ENCODE measurements at places on chromosomes 16 and 17.

DNA sequence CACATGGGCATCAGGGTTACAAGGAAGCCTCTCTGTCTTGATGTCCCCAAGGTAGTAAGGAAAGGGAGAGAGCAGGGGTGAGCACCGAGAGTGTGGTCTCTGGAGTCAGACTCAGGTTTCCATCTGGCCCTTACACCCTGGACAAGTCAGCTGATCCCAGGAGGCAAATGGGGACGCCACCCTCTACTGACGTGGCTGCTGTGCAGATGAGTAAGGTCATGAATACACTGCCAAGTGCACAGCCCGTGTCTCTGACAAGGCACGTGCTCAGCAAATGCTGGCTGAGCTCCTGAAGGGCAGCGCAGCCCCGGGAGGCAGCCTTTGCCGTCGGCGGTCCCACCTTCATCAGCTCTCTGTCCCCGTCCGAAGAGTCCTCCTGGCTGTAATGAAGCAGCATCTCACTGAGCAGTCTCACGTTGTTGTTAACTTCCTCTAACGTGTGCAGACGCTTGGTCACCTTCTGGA lies 19.4 kb downstream of the GGA3 start:
- DNase-seq = no peak

DNA sequence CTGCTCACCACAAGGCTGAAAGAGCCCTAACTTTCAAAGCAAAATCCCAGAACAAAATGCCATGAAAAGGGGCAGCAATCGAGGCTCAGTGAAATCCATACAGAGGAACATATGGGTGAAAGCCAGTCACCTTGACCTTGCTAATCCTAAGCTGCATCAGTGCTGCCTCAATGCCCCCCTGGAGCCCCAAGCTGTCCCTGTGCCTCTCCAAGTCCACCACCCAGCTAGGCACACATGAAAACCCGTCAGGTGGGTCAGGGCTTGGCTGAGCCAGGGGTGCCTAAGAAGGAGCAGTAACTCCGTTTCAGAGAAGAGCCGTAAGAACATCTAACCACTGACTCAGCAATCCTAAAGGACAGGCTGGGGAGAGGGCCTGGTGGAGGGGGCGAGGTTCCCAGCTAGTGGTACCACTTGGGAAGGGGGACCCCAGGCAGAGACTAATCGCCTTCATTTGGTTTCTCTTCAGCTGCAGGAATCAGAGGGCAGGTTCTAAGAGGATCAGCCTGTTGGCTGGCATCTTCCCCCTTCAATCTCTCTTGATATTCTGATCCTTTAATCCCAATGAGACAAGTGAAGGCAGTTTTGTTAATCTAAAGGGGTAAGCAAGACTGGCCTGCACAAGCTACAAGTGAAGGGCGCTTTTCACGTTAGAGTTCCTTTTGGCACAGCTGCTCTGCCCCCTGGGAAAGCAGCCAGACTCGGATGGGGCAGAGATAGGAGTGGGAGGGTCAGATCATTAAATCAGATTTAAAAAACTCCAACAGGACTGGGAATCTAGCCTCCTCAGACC lies 7.6 kb downstream of the PITPNA start:
- no peak for DNase-seq

DNA sequence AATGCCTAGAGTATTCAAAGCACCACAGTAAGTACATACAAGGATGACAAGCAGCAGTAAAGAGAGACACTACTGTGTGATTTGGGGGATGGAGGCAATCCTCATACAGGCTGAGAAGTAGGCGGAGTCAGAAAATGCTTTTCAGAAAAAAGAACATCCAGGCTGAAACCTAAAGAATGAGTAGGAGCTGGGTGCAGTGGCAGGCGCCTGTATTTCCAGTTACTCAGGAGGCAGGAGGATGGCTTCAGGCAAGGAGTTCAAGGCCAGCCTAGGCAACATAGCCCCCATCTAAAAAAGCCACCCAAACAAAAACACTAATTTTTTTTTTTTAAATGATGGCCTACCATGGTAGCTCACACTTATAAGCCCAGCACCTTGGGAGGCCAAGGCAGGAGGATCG lies 10.3 kb downstream of the KANSL1 start:
- no peak for DNase-seq

- no peak for DNase-seq
These were observed 72.6 kb upstream of the CDH5 start for GRCh38 chr16:66293932-66294331.

DNA sequence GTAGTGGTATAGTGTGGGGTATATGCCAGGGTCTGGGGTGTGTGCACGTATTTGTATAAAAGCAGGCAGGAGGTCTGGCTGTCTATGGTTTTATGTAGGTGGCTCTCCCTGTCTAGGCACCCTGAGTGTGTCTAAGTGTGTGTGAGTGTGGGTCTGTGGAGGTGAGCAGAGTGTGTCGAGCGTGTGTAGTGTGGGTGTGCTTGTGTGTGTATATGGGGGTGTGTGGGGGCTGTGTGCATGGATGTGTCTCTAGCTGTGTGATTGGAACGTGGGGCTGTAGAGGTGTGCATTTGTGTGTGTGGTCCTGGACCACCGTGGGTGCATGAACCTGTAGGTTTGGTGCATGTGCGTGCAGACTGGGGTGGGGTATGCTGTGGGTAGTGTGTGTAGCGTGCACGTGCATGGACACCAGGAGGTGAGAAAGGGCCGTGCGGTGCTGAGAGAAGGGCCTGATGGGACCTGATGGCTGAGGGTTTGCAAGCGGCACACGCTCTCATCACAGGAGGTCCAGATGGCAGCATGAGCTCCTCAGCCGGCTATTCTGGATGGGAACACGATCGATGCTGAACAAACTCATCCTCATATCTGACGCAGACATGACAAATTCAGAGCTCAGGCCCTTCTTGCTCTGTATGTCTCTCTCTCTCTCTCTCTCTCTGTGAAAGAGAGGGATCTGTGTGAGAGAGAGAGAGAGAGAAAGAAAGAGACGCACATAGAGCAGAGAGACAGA lies 27.7 kb downstream of the SPACA3 start:
- DNase-seq = no peak

DNA sequence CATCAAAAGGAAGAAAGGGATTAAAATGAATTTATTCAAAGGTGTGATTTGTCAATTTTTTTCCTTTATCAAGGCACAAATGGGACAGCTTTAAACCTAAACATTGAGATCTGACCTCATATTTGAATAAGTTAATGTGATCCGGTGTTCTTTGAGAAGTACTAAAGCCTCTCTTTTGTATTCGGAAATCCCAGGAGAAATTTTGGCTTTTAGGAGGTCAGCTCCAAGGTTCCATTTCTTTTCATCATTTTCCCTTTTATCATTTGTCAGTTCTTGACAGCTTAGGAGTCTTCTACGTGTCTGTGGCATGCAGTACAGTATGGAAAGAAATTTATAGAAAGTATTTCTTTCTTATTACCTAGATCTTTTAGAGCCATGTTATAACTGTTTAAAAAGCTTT lies 873.4 kb upstream of the CDH8 start:
- no peak for DNase-seq
